NCI-H1436 treated with DMSO at 0.1 percent for 48 hours (cell line): ENCODE measurements at places on chromosomes 1 and 21.

- DNase-seq: no peak
Measured at GRCh38 chr21:33808715-33809367, 106.8 kb downstream of the ATP5PO start.

DNA sequence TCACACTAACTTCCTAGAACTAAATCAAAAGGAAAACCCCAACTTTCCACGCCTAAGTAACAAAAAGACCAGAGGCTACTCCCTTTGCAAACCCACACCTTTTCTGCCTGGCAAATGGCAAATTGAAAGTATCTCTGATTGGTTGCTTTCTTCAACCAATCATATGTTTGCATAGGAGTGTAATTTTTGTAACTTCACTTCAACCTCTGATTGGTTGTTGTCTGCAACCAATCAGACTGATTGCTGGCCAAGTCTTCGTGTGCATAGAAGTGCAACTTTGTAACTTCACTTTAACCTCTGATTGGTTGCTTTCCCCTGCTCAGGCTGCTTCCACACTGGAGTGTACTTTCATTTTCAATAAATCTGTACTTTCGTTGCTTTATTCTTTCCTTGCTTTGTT, 36.9 kb upstream of the PADI2 start:
- DNase-seq: no peak

- DNase-seq: no peak
Measured at GRCh38 chr1:38466487-38466886, 393.1 kb downstream of the RRAGC start.

DNA sequence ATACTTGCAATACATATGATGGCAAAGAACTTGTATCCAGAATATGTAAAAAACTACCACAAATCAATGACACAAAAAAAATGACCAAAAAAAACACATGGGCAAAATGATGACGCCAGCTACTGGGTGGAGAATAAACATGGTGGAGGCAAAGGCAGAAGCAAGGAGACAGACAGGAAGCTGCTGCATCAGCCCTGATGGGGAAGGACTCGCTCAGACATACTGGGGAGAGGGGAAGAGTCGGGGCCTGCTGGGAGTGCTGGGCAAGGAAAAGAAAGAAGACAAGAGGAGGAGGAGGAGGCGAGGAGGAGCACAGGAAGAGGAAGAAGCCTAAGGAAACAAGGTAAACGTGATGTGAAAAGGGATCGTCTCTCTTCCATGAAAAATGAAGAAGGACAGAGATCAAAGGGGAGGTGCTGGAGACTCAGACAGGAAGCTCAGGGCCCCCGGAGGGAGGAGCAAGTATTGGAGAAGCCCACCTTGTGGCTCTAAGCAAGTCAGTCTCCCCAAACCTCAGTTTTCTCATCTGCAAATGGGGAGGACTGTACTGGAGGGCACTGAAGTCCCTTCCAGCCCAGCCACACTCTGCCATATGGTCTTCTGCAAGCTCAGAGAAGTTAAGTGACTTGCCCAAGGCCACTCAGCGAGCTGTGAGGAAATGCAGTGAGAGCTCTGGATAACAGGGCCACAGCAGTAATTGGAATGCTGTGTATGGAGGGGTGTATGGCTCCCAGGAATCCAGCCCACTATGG, 24.2 kb downstream of the OLFML2B start:
- no peak for DNase-seq

- DNase-seq: no peak
Measured at GRCh38 chr1:83928396-83928795, 70.5 kb downstream of the TTLL7 start.

DNA sequence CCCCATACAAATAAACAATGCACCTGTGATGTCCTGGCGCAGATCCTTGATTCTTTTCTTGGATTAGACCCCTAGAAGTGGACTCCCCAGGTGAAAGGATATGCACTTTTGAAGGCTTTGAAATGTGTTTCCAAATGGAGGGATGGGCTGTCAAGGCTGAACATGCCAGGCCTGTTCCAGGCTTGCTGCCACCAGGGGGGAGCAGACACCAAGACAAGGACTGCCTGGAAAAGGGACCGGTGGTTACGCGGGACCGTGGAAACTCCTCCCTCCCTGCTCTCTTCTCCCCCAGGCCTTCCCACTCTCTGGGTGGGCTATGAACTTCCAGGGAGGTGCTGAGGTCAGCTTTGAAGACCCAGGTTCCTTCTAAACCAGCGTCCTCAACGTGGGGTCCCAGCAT, 12.7 kb downstream of the C1QB start:
- DNase-seq: no peak

DNA sequence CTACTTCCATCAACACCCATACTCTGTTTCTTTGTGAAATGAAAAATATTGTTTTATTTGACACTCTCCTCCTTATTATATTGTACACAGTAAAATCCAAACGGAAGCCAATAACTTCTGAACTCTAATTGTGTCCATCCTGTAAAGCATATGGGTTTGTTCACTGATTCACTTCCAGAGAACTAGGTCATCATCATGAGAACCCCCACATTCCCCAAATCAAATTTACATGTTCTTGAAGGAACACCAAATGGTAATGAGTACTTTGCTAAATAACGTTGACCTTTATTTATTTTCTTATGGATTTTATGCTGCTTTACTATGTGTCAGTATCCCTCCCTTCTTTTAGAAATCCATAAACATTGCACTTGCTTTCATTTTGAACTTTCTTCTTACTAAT, 213.4 kb upstream of the CACYBP start:
- DNase-seq: no peak

DNA sequence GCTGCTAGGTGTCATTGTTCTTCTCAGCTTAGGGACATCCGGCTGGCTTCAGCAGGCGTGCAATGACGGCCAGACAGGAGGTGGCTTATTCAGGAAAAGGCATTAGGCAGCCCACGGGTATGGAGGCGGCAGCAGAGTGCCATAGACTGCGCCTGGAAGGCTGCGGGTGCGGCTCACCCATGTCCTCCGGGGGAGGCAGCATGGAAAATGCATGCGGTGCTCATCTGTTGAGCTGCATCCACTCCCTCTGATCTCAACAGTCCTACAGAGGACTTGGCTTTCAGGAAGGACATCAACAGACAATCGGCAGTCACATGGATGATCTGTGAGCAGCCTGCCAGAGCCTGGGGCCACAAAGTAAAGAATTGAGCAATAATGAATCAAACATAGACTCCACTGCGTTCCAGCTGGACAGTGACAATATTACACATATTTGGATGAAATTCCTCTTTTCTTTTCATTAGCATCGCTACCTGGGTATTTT, 42.9 kb downstream of the UMODL1 start:
- no peak for DNase-seq

- DNase-seq: no peak
Measured at GRCh38 chr1:1517973-1518620, 6.1 kb downstream of the ATAD3A start.

DNA sequence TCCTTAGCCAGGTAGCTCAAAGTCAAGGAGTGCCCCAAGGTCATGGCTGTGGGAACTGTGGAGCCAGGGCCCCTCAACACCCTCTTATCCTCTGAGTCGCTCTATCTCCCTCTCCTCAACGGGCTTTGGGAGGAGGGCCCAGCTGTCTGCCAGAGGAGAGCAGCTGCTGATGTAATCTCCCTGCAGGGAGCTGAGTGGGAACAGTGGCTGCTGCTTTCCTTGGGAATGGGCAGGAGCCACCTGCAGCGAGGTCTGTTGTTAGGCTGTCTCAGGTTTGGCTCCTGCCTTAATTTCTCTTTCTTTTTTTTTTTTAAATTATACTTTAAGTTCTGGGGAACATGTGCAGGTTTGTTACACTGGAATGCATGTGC, 58.8 kb upstream of the MAP1LC3C start:
- no peak for DNase-seq
